Stimulated activated CD4-positive, alpha-beta T cell treated with anti-CD3 and anti-CD28 coated beads, Interleukin-12 subunit alpha, Interleukin-12 subunit beta, amount 100 ng/mL, for 24 hours (primary cell): ENCODE measurements at places on chromosomes 12 and 14.
A peak's percentile ranks its signal among the peaks of the same experiment; 100 is the strongest.

GRCh38 chr12:1291601-1292332 lies 300.7 kb downstream of the ERC1 start:
- no peak for DNase-seq

DNA sequence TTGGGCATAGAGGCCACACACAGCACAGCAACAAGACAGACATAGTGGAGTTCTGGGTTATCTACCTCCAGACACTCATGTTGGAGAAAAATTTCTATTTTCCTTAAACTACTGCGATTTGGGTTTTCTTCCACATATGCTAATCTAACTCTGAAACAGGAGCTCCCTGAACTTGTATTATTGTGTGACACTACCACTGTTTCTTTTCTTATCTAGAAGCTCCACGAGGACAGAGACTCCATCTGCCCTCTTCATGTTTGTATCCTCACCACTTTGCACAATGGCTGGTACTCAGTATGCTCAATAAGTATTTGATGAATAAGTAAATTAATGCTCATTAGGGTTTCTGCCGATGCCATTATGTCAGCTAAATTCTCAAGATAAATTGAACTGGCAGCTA lies 218.6 kb downstream of the PAX9 start:
- no peak for DNase-seq

GRCh38 chr12:20044351-20044750 lies 324.0 kb upstream of the PDE3A start:
- DNase-seq, result no peak

DNA sequence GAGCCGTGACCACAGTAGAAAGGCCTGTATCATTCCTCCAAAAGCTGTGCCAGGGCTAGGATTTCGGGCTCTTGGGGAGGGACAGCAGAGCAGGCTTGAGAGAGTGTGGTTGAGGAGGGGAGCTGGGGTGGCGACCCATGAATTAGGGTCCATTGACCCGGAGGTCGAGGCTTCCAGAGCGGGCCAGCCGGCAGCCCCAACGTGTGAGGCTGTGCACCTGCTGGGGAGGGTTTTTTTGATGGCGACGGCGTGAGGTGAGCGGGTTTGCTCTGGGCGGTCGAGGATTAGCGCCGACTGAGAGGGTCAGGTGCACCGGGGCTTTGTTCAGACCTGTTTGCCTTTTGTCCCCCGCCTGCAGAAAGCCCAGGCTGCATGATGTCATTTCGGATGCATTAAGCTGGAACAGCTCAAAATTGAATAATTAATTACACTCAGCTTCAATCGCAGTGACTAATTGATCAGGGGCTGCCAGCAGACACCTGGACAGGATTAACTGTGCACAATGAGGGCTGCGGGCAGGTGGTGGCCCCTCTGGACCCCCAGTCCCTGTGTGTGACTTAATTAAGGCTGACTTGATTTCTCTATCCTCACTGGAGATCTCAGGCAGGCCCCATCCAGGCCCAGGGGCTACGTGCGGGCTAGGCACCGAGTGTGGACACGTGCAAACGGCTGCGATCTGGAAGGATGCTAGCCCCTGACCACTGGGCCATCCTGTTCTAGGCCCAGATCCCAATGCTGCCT lies 42.1 kb upstream of the MEG3 start:
- no peak for DNase-seq

DNA sequence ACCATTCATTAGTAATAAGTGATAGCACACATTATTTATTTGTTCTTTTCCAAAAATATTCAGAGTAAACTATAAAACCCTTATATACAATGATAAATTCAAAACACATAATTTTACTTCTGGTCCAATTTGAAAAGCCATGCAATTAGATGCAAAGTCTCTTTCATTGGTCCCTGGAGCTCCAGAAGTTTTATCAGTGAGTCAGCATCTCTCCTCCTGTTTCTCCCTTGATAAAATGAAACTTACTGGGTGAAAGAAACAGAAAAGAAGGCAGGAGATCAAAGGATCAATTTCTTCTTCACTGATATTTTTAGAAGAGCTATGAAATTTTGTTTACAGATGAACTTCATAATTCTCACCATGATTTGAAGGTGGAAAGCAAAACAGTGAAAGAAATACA lies 47.5 kb downstream of the IFNG start:
- DNase-seq, result no peak

DNA sequence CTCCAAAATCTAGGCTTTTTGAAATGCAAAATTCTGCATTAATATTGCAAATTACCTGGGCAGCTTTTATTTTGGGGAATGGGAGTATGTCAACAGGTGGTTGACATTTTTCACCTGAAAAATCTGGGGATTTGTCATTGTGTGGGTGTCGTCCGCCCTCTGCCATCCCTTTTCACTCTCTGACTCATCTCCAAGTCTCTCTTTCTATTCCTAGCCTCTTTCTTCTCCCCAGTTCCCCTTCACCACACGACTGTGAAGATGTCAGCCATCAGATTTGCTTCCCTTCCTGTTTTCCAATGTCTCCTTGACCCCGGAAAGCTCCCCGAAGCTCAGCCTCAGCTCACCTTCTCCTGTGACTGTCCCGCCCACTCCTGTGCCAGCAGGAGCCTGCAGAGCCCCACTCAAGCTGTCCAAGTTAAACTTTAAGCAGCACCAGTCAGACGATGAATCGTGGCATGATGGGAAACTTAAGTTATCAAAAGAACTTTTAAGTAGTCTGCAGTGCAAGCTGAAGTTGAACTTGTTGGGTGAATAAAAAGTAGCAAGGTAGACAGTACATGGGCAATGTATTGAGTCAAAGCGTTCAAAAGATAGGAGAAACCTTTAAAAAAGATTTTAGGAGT lies 590.2 kb downstream of the VRK1 start:
- DNase-seq, result no peak

DNA sequence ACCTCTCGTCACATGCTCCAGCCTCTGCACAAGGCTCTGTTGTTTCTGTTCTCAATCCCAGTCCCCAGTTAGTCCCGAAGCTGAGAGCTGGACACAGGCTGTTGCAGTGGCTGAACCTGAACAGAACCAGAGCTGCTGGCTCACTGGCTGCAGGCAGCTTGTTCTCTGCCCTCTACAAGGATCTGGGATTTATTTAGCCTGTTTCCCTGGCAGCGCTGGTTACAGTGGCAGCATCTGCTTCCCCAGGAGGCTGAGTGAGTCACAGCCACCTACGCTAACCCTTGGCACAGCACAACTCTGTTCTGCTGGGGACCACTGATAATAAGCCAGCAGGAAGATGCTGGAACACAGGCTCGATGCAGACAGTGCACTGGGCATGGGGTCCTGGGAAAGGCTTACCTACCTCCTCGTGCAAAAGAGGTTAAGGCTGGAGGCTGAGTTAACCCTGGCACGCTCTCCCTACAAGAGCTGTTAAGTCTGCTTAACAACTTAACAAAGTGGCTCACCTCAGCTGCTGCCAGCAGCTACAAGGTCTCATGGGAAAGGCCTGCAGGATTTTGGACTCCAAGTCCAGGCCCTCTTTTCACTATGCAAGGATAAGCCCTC lies 299.6 kb downstream of the PCNX1 start:
- no peak for DNase-seq

DNA sequence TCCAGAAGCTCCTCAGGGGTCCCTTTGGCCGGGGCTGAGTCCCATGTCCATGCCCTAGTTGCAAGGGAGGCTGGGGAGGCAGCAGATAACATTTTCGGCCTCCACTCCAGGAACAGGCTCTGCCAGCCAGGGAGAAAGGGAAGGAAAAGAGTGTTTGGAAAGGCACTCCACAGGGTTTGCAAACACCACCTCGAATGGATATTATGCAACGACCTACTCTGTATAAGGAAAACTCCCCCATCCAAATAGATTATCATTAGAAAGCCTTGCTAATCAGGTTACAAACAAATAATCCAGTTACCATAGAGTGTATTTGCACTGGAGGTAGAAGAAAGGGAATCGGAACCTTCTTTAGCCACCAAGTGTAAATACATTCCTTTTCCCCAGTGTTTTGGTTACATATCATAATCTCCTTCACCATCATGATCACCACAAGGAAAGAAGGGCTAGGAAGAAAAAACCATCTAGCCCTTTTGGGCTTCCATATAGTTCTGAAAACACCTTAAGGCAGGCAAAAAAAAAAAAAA lies 40.4 kb downstream of the TMCC3 start:
- no peak for DNase-seq

- DNase-seq, result no peak
These were observed 2.2 kb upstream of the CSAD start for GRCh38 chr12:53182903-53183302.

- DNase-seq, result no peak
These were observed 14.1 kb downstream of the SH2B3 start for GRCh38 chr12:111419784-111420183.

- peak; percentile 59 for DNase-seq
These were observed 50.9 kb upstream of the BICDL1 start for GRCh38 chr12:119938049-119938667.

DNA sequence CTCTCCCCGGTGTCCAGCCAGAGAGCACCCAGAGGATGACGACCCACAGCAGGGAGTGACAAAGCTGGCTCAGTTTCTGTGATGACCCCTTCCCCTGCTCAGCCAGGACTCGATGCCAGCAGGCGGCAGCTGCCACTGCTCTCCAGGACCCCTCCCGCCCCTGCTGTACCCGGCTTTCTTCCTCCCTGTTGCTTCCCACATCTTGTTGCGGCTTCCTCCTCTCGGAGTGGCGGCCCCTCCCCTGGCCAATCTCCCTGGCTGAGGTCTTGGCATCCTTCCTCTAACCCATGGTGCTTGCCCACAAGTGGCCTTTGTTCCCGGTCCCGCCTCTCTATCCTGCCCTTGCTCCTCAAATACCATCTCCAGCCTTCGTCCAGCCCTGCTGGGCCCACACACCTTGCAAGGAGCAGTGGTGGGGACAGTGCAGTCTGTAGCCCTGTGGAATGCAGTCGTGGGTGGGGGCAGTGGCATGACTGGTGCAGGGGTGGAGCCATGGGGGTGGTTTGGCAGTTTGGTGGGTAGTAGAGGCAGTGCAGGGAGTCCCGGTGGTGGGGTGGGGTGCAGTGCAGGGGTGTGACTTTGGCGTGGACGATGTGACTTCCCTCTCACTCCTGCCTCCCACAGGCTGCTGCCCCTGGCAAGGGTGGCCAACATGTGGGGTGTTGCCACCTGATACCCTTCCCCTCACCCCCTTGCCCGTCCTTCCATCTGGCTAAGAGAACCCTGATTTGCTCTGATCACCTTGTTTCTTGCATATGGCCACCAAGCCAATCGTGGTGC lies 16.3 kb upstream of the BEGAIN start:
- DNase-seq, result no peak

DNA sequence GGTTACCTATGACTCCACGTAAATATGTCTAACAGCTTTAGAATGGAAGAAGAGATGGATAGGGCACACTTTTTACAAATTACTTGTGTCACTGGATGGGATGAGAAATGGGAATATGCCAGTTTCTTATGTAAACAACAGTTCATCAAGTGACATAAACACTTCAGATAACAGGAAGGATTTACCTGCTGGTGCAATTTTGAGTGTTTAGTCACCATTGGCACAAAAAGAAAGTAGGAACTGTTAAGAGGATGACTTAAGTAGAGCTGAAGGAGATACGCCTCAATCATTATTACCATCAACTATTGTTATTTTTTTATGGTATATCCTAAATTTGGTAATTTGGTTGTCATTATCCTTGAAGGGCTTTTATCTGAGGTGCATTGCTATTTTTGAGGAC lies 83.2 kb downstream of the RMST start:
- DNase-seq, result no peak

DNA sequence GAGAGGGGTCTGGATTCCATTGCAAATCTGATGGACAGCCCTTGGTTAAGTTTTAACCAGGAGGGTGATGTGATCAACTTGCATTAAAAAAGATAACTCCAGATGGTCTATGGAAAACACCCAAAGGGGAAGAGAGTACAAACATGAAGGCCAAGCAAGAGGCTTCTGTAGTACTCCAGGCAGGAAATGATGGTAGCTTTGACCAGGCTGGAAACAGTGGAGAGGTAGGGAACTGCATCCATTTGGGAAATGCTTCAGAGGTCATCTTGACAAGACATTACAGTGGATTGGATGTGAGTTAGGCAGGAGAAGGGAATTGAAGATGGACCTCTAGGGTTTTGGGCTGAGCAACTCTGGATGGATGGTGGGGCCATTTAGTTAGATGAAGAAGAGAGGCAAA lies 391.1 kb downstream of the IPO8 start:
- DNase-seq, result no peak

- no peak for DNase-seq
These were observed 108.3 kb downstream of the NUAK1 start for GRCh38 chr12:106030210-106031071.

DNA sequence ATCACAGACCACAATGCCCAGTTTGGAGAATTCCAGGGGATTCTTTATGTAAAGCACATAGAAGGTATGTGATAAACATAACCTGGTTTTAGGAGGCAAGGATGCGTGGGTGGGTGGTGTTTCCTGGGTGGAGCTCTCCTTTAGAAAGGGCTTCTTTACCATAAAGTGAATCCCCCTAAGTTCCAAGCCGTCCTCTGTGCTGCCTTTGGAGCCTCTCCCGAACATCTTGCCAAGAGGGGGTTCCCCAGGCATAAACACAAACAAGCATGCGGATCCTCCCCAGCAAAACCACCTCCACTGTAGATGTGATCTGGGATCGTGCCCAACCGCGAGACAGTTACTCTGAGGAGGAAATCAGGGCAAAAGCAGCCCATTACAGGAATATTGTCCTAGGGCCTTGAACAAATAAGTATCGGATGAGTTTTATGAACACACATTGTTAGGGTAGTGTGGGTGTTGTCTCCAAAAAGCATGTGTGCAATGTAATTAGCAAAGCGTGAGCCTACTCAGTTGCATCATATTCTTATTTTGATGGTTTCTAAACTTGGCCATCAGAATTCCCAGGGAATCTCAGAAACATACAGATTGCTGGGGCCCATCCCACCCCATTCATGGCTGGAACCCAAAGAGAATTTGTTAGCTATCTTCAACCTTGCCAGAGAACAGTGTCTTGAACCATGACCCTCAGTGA lies 48.8 kb upstream of the CORO1C start:
- no peak for DNase-seq
